ENCODE measurements at places on chromosomes 3 and 15.

GRCh38 chr3:194373899-194374298, 4.4 kb upstream of the LRRC15 start:
- DNase-seq, result no peak

- no peak for DNase-seq
These were observed 216.3 kb upstream of the MLF1 start for GRCh38 chr3:158354713-158355112.

DNA sequence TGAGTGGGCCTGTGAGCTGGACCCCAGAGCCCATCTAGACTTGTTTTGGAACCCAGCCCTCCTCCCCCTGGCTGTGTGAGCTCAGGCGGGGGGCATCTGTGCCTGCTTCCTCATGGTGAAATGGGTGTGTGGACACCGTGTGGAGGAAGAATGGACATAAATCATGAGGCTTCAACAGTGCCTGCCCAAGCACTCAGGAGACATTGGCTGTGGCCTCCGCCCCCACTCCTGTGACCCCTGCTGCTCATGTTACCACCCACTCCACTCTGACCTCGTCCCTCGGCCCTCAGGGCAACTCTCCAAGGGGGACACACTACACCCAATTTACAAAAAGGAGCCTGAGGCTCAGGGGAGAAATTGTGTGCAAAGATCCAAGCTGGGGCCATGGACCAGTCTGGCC, 16.6 kb downstream of the TPRA1 start:
- no peak for DNase-seq

DNA sequence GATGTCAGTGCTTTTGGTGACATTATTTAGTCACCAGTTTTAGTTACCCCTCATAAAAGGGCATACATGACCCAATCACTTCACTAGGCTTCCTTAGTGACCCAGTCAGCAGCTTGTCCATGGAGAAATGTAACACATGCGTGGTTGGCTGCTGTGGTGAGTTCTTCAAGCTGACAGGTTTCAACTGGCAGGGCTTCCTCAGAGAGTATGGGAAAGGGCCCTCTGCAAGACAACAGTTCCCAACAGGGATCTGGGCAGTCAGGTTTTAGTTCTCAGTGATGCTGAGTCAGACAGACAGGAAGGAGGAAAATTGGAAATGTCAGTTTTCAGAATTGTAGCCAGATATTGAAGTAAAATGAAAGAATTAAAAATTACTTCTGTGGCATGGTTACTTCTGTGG, 282.5 kb downstream of the TBL1XR1 start:
- no peak for DNase-seq

DNA sequence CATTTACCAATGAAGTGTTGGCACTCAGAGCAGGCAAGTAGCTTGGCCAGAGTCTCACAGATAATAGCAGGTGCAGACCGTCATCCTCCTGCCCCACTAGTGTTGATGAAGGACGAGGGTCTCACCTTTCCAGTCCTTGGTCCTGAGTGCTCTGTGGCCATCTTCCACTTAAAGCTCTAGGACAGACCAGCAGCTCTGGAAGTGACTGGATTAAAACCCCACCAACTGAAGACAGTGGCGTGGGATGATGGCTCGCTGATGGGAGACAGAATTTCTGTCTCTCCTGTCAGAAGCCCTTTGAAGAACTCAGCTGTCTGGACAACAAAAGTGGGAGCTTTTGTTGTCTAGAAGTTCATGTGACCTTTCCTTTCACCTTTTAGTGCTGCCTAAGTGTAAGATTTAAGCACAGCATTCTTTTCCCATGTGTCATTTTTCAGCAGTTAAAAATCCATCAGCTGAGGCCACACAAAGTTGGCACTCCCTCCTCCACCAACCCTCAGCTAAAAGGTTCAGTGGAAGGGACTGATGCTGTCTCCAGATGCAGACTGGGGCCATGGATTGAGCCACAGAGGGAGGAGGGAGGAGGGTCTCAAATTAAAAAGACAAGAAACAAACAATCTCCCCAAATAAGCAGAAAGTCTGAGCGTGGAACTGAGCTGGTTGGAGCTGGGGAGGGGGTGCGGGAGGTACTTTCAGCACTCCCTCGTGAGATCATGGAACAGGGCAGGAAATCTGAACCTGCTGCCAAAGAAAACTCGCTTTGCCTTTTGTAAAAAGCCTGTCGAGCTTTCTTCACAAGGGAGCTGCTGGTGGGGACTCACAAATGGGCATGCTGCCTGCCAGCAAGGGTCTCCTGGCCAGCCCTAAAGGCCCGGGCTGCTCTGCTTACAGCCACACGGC, 148.5 kb upstream of the CTDSPL start:
- no peak for DNase-seq

DNA sequence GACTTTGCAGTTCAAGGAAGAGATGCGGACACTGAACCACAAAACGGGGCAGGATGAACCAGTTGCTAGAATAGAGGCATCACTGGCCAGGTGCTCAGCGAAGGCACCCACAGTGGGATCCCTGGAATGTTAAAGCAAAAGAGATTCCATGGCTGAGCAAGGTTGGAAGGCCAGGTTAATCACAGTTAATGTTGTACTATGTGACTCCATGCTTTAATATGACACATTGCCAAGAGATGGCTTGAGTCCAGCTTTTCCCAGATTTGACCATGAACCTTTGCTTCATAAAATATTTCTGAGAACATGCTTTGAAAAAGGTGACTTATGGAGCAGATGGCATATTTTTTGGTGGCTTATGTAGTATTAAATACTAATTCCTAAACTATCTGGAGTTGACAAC, 76.2 kb upstream of the CMTM7 start:
- DNase-seq, result no peak

- DNase-seq, result no peak
These were observed 25.0 kb downstream of the CTNNB1 start for GRCh38 chr3:41224120-41224806.

DNA sequence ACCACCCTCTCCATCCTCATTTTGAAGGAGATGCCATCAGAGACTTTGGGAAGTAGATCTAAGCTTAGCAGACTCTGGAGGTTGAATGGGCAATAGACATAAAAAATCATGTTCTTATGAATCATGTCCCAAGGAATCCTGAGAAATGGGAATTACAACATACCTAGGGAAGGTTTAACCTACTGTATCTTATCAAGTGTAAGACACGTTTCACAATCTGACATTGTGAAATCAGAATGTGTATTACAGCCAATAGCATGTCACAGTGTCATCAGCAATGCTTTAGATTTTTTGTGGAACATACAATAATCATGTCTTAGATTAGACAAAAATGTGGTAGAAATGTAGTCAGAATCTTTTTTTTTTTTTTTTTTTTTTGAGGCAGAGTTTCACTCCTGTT, 332.4 kb upstream of the TLE3 start:
- DNase-seq, result no peak

DNA sequence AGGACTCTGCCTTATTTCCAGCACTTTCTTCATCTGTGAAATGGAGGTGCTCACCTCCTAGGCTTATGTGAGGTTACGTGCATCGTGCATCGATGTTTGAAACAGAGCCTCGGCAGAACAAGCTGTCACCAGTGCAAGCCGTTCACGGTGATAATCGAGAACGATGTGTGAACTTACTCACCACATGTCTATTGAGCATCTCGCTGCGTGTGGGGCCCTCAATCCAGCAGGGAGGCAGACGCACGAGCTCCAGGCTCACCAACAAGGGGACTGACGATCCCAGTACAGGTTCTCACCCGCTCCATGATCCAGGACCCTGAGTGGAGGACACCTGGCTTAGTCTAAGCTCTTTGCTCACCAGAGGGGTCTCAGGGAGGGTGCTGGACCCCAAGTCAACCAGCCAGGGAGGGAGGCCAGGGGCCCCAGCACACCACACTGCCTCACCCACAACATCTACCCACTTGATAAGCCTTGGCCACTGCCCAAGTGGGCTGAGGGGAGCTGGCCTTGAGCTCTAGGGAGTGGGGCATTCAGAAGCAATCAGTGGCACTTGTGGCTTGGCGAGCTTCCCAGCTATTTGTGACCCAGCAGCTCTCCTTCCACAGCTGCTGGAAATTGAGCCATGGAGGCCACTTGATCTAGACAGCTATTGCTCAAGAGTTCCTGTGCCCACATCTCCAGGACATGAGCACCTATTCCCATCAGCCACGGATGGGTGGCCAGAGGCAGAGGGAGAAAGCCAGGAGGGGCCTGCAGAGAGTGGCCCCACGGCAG, 34.4 kb upstream of the SLC6A1 start:
- DNase-seq, result no peak

DNA sequence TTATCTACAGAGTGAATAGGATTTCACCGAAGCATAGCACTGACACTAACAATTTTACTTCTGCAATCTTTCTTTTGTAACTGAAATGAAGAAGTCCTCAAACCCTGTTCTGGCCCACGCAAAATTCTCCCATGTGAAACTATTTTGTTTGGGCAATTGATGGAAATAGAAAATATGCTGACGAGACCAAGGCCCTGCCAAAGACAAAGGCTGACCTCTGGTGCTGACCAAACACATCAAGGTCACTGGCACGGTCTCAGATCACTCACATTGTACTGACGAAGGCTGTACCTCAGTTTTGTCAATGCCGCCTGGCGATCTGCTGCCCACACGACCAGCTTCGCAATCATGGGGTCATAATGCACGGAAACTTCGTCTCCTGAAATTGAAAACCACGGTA, 58.4 kb upstream of the DCUN1D1 start:
- DNase-seq, result no peak

GRCh38 chr3:111277226-111277625, 205.6 kb downstream of the NECTIN3 start:
- DNase-seq, result no peak

DNA sequence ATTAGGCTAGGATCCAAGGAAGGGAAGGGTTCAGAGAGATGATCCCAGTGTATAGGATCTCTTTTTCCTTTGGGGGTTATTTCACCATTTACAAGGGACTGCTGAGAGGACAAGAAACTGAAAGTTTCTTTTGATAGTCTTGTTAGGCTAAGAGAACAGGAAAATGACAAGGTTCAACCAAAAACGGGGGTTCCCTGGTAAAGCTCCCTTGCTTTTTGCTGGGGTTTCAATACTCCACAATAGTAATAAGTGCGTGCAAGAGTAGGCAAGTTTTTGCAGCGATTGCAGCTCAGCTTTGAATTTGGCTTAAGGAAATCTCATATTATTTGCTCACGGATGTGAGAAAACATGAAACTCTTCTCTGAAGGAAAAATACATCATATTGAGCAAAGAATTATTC, 18.8 kb upstream of the SUSD5 start:
- DNase-seq, result no peak

GRCh38 chr15:90376789-90377188, 11.3 kb upstream of the IQGAP1 start:
- no peak for DNase-seq

DNA sequence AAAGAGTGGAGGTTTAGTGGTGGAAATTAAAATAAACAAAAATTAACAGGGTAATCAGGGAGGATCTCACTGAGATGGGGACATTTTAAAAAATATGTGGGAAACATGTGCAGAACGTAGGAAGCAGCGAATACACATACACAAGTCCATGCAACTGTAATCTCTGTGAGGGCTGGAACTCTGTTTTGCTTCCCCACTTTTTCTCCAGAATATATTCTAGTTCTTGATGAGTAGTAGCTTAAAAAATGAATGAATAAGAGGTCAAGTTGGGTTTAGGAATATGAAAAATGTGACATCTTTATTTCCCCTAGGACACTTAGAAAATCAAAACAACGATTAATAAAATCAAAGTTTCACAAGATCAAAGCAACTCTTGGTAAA, 312.2 kb upstream of the ZNF717 start:
- DNase-seq, result no peak

DNA sequence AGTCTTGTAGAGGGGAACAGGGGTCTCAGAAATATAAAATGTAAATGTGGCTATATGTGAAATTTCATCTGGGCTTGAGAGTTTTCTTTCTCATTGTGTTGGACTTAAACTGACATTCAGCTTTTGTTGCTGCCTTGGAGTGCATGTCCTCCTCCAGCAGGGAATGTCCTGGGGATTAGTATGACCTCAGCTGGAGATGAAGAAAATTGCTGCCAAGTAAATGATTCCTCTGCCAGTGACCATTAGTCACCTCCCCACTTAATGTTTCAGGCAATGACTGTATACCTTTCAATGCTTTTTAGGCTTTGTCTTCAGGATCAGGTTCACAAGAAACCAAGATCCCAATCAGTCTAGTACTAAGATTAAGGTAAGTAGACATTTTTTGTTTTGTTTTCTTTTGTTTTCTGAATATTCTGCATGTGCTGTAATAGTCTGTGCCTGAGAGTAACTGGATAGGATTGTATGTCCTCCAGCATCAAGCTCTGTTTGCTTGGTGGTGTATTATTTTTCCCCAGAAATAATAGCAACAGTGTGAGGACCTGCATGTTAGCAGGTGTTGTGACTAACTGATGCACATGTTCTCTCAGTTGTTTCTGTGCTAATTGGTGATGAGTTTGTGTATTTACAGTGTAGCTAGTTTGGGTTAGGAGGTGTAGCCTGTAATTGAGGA, 18.1 kb upstream of the SLC22A13 start:
- DNase-seq, result no peak

GRCh38 chr3:187914231-187914630, 169.0 kb upstream of the BCL6 start:
- DNase-seq, result no peak

GRCh38 chr15:92033314-92033713, 179.8 kb downstream of the SLCO3A1 start:
- no peak for DNase-seq

- DNase-seq, result no peak
These were observed 65.1 kb downstream of the MRPL46 start for GRCh38 chr15:88401996-88402656.

GRCh38 chr3:192920411-192920810, 2.8 kb upstream of the MB21D2 start:
- DNase-seq, result no peak

GRCh38 chr3:183350164-183350563, 78.3 kb downstream of the MCF2L2 start:
- no peak for DNase-seq

GRCh38 chr3:112963683-112964082, 11.2 kb downstream of the CD200R1 start:
- no peak for DNase-seq

- DNase-seq, result no peak
These were observed 1.1 kb upstream of the SUCLG2 start for GRCh38 chr3:67655364-67656121.

DNA sequence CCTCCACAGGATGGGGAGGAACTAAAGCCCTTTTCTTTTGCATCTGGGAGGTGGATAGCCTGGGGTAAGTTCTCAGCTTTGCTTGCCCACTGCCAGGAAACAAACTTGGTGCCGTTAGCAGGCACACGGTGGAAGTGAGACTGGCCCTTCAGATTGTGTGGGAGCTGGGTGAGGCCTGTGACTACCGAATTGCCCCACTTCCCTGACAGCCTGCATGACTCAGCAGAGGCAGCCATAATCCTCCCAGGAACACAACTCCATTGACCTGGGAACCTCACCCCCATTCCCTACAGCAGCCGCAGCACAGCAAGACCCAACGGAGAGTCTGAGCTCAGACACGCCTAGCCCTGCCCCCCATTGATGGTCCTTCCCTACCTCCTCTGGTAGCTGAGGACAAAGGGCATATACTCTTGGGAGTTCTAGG, 282.6 kb downstream of the KLF13 start:
- no peak for DNase-seq

DNA sequence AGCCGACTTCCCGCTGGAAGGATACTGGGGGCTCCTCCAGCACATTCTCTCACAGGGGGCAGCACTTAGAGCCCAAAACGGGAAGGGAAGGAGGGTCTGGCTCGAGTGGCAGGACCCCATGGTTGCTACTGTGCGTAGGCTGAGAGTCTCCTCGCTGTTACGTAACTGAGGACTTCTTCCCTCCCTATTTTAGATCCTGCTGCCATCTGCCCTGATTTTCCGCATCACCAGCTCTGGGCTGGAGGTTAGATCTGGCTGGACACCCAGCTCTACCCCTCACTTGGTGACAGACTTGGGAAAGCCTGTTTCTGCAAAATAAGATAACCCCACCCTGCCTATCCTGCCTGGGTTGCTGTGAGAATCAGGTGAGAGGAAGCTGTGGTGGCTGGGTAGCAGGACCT, 47.7 kb downstream of the BDH1 start:
- DNase-seq, result no peak

Measured in thoracic aorta (tissue), 2 donors.